Naive thymus-derived CD4-positive, alpha-beta T cell (primary cell): ENCODE measurements at places on chromosomes 5 and 9. TPM values are rescaled to one million over a fixed set of nuclear protein-coding genes. Genes with fewer than 3 reads are reported as not detected.
A peak's percentile ranks its signal among the peaks of the same experiment; 100 is the strongest.

DNA sequence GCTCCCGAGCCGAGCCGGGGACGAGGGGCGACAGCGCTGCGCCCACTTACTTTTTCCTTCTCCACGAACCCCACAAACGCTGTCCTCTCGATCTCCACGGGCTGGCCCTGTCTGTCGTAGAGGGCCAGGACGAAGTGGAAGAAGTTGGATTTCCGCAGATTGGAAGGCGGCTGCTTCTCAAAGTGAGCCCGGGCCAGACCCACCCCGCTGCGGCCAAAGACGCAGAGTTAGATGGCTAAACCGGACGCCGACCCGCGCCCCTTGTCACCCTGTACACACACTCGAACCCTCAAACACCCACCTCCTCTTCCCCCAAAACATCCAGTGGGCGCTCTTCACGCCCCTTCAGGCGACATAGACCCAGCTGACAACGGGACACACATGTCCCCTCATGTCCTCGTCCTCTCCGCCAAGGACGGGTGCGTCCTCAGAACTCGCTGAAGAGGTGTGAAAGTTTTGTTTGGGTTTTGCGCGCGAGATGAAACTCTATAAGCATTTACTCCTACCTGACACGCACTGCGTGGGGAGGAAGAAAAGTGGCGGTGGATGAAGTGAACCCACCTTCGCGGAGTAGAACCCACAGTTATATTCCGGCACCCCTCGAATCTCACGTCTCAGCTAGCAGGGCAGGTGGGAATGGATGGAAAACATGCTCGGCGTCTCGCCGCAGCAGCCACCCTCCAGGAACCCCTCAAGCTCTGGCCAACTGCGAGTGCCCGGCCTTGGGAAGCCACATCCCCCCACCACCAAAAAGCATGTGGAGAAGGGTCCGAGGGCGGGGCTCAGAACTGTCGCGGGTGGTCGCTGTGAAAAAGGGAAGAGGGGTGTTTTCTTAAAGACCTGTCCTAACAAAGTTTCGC is 2.6 kb downstream of the EBF1 start:
- H3K27me3 ChIP-seq = peaks cover 17% of the 10 kb centered on the region
- H3K4me3 ChIP-seq = peak overlapping the region; percentile 31
- peaks cover 13% of the 10 kb centered on the region for H3K4me1 ChIP-seq
- H3K36me3 ChIP-seq = no peaks in the 10 kb centered on the region
- H3K27ac ChIP-seq = no peak overlapping the region

NEK6 gene
- polyA plus RNA-seq = 0.54 TPM

ZDHHC11 gene
- polyA plus RNA-seq = 0.20 TPM

GRCh38 chr9:113508111-113508749 is 44.7 kb downstream of the RGS3 start:
- no peaks in the 10 kb centered on the region for H3K36me3 ChIP-seq
- H3K27me3 ChIP-seq = no peaks in the 10 kb centered on the region
- peaks cover 19% of the 10 kb centered on the region for H3K4me1 ChIP-seq

DNA sequence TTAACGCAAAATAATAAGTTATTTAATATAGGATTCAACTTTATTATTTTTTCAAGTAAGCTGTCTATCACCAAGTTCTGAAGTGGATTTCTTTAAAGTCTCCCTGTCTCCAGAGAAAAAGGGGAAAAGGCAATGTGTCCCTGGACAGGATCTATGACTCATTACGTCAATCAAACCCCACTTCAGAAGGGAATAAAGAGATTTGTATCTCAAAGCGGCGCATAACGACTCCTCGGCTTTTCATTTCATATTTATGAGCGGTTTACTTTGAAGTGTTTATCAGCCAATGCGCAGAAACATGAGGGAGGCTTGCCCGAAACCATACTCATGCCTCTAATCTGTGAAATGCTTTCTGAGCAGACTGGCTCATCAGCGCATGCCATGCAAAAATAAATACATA is 938.6 kb upstream of the WWC1 start:
- no peaks in the 10 kb centered on the region for H3K27me3 ChIP-seq
- no peak overlapping the region for H3K4me3 ChIP-seq
- no peaks in the 10 kb centered on the region for H3K4me1 ChIP-seq
- no peak overlapping the region for H3K27ac ChIP-seq
- no peaks in the 10 kb centered on the region for H3K36me3 ChIP-seq

DNA sequence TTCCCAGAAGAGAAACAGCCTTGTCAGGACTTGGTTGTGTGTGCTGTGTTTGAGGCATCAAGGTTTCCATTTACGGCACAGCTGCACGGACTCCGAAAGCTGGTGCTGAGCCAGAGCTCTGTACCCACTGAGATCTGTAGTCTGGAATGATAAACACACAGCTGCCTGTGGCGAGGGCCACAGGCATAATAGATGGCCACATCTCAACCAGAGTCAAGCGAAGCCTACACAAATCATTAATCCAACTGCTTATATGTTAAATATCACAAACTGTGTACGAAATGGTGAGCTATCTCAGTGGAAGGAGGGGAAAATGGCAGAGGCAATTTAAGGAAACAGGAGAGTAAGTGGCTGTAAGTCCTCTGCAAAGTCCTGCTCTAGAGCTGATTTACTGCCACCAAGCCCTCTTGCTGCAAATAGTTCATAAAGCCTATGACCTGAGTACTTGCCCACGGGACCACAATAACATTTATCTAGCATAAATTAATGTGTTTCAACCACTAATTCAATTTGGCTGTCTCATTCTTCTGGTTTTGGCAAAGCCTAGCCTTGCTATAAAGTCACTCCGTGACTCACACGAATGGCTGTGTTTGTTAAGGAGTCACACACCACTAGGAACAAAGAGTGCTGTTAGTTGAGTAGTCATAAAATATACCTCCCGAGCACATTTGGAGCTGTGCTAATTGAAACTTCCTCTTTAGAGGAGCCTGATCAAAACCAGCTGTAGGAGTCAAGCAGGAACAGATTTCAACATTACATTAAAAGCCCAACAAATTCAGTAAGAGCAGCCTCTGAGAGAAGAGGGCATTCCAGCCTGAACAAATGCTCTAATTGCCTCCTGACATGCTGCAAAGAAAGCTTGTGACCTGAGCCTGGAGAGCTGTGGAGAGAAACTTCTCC is 738.6 kb upstream of the ZNF608 start:
- H3K4me3 ChIP-seq = no peak overlapping the region
- H3K4me1 ChIP-seq = no peaks in the 10 kb centered on the region
- no peaks in the 10 kb centered on the region for H3K27me3 ChIP-seq
- no peak overlapping the region for H3K27ac ChIP-seq
- DNase-seq = no peak
- no peaks in the 10 kb centered on the region for H3K36me3 ChIP-seq

- no peaks in the 10 kb centered on the region for H3K36me3 ChIP-seq
- H3K27me3 ChIP-seq = no peaks in the 10 kb centered on the region
- no peak overlapping the region for H3K27ac ChIP-seq
- DNase-seq = no peak
These were observed 24.6 kb upstream of the CER1 start for GRCh38 chr9:14747111-14747510.

DNA sequence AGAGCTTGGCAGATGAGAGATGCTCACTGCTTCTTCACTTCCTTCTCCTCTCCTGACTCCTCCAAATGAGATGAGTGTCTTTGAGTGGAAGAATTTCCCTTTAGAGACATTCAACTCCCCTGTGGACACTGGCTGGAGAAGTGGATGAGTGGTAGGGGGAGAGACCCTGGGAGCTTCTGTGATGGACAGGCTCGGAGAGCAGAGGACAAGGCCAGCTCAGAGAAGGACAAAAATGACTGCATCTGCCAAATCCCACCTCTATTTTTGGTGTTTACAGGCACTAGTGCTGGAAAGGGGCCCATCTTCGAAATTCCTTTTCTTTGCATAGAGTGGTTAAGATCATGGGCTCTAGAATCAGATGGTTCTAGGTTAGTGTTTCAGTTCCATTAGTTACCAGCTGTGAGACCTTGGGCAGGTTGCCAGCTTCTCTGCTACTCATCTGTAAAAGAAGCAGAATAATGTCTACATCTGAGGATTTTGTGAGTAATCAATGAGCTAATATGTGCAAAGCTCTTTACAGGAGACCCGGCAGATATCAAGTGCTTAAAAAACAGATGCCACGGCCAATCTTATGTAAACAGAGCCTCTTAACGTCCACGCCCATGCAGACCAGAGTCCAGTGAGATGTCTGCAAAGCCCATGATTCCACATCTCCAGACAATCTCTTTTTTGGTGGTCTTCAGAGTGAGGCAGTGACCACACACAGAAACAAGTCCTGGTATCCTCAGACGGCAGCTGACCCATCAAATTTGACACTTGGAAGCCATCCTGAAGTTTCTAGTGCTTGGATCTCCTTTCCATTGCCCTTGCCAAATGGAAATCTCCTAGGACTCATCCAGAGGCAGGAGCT is 13.6 kb upstream of the COL27A1 start:
- H3K27ac ChIP-seq = no peak overlapping the region
- H3K4me1 ChIP-seq = no peaks in the 10 kb centered on the region
- H3K27me3 ChIP-seq = no peaks in the 10 kb centered on the region
- no peak for DNase-seq
- no peaks in the 10 kb centered on the region for H3K36me3 ChIP-seq

DNA sequence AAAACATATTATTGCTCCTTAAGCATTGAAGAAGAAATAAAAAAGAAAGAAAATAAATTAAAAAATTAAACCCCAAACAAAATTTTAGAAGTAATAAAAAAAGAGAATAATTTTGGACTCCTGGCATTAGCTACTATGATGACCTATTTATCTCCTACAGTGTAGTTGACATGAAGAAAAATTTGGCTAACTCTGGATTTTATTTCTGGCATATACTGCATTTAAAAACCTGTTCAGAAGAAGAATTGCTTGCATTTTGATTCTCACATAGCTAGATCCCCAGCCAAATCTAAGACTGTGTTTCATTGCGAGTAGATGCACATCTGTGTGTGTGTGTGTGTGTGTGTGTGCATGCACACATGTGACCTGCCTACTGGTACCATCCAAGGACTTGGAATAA is 30.1 kb upstream of the GABRG2 start:
- H3K4me3 ChIP-seq = no peak overlapping the region
- no peak overlapping the region for H3K27ac ChIP-seq
- no peaks in the 10 kb centered on the region for H3K27me3 ChIP-seq
- no peaks in the 10 kb centered on the region for H3K4me1 ChIP-seq

DNA sequence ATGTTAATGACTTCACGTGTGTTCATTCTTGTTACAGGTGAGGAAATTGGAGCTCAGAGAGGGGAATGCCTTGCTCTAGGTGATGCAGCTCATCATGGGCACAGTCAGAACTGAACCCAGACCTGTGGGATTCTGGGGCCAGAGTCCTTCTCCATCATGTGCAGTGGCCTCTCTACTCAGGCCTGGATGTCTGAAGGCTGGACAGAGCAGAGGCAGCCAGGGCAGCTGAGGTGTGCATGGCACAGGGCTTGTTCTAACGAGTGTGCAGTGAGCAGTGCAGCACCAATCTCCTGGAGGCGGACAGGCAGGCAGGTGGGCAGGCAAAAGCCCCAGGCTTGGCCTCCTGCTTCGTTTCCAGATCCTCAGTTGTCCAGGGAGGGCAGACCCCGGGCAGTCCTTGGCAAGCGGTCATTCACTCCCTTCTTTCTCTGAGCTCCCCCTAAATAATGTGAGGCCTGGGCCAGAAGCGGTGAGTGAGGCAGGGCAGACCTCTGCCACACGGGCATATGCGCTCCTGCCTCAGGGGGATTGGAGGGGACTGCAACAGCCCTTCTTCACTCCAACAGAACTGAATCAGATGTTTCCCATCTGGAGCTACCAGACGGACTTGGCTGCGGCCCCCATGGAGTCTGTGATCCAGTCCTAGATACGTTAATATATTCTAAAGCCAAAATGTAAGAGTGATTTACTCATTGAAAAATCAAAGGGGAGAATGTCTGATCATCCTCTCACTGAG is 68.7 kb upstream of the FSTL4 start:
- no peak overlapping the region for H3K27ac ChIP-seq
- H3K36me3 ChIP-seq = no peaks in the 10 kb centered on the region
- no peaks in the 10 kb centered on the region for H3K27me3 ChIP-seq
- DNase-seq = no peak

CCL28 gene
- polyA plus RNA-seq = 19.0 TPM

DNA sequence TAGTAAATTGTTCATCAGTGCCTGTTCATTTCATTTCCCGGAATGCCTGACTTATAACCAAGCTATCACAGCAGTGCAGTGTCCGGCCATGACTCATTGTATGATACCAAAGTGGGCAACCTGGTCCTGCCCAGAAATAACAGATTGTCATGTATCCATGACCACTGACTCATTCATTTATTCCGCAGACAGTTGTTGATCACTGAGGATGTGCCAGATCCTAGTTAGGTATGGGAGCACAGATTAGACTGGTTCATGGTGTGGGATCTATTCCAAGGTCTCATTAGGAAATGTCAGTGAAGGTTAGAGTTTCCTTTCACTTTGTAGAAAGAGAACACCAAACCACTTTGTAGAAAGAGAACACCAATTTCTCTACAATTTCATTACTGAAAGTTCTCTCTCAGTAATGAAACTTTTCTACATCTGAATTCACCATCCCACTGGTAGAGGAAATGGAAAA is 8.7 kb downstream of the NREP start:
- H3K36me3 ChIP-seq = no peaks in the 10 kb centered on the region
- no peak overlapping the region for H3K27ac ChIP-seq

DNA sequence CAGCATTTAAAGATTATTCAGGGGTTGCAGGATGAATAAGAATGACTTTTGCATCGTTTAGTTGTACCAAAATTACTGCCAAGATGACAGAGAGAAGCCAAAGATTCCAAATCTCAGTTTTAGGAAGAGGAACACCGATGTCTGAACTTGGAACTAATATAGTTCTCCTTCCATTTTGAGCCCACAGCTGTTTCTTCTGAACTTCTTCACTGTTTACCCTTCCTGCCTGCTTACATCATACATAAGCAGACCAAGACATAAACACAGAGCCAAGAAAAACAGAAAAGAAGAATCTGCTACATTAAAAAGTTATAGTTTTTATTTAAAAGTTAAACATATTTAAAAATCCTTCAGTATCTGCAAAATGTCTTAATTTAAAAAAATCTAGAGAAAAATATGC is 146.9 kb upstream of the RAPGEF1 start:
- H3K27me3 ChIP-seq = no peaks in the 10 kb centered on the region
- H3K4me1 ChIP-seq = no peaks in the 10 kb centered on the region
- DNase-seq = no peak
- no peaks in the 10 kb centered on the region for H3K36me3 ChIP-seq

FSTL4 gene
- not detected for polyA plus RNA-seq

SPATA31A7 gene
- not detected for polyA plus RNA-seq

DNA sequence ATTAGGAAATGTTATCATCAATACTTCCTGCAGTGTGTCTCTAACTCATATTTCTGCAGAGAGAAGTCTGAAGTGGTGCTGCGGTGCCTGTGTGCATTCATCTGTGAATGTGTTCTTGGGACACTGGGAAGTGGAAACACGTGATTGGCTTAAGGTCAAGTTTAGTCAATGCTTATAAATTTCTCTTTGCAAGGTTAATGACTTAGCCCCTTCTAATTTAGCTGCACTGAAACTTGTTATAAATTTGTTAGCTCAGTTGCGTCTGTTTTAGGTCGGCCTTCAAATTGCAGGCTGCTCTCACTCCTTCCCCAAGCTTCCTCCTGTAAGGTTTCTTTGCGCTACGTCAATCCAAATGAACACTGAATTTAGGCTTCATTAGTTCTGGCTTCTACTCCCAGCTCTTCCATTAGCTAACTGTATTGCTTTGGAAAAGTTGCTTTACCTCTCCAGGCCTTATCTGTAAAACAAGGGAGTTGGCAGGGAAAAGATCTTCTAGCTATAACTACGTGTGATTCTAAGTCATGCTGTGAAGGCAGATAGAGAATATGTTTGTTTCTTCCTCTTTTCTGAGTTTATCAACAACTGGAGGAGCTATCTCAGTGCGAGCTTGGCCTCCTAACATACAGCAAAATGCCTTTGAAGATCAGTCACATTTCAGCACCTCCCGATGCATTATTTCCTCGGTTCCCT is 341.8 kb downstream of the NFIB start:
- no peaks in the 10 kb centered on the region for H3K27me3 ChIP-seq
- no peak for DNase-seq
- H3K27ac ChIP-seq = no peak overlapping the region
- H3K4me1 ChIP-seq = no peaks in the 10 kb centered on the region
- no peak overlapping the region for H3K4me3 ChIP-seq
